ENCODE measurements at places on chromosomes 1 and 21.
A peak's percentile ranks its signal among the peaks of the same experiment; 100 is the strongest.

DNA sequence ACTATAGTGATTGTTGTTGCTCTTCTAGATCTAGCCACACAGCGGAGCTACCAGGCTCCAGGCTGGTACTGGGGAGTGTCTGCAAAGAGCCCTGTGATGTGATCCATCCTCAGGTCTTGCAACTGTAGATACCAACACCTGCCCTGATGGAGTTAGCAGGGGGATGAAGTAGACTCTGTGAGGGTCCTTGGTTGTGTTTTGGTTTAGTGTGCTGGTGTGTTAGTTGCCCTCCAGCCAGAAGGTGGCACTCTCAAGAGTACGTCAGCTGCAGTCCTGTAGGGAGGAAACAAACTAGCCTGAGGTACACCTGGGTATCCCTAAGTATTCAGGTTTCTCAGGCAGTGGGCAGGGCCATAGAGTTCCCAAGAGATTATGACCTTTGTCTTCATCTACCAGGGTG lies 81.2 kb upstream of the TMPRSS2 start:
- no peak for DNase-seq

DNA sequence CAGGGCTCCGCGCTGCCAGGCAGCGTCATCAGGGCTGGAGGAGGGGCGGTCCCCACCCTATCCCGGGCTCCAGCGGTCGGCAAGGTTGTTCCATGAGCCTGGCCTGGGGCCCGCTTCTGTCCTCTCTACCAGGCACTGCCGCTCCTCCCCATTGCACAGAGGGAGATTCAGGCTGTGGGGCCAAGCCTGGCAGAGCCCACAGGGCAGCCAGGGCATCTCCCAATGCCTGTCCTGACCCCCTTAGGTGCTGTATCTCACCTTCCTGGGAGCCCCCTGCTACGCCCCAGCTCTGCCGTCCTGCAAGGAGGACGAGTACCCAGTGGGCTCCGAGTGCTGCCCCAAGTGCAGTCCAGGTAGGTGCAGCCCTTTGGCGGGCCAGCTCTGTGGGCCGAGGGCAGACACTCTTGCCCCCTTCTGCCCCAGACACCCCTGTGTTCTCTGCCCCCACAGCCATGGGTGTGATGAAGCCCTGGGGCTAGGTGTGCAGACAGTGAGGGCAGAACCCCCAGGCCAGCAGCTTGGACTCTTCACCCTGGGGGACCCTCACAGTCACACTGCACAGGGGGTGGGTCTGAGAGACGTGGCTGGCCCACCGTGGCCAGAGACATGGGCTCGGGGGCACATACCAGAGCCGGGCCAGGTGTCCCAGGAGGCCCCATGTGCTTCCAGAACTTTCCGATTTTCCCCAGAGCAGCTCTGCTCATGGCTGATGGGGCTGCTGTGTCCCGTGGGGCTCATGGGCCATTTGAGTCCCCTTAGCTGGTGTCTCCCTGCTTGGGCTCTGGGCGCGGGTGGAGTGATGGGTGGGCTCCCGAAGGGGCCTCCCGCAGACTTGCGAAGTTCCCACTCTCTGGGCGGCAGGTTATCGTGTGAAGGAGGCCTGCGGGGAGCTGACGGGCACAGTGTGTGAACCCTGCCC lies 1.6 kb downstream of the TNFRSF14 start:
- DNase-seq = no peak

- no peak for DNase-seq
Observed at GRCh38 chr1:227140376-227140775, 177.9 kb downstream of the CDC42BPA start.

- DNase-seq = no peak
Observed at GRCh38 chr1:30371888-30372791, 351.2 kb downstream of the MATN1 start.

DNA sequence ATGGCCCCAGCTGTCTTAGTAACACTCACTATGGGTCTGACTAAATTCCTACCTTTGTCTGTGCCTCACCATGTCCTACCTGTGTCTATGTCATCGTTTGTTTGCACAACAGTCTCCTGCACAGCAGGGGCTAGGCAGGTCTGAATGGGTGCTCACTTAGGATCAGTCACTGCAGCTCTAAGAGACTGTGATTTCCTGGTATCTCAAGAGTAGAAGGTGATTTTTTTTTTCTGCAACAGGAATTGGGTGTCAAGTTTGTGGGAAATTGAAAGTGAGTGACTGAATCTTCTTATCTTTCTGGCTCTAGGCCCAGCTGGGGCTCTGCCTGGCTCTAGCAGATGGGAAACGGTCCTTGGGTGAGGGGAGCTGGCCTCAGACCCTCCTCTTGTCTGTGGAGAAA lies 46.4 kb upstream of the TRABD2B start:
- peak; percentile 5 for DNase-seq

GRCh38 chr1:46437723-46438122 lies 43.6 kb downstream of the FAAH start:
- DNase-seq = peak; percentile 97

DNA sequence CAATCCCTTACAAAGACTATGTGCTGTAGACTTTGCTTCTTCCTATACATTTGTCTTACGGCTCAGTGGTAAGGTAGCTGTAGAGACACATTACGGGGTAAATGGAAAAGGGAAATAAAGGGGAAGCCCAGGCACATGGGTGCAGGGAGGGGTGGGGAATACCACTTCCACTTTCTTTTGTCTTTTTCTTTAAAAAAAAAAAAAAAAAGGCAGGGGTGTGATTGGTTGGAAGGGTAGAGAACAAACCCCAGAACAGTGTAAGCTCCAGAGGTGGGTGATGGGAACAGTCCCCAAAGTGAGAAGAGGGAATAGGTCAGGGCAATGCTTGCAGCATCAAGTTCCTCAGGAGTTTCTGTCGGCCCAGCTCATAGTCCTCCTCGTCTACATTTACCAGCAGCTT lies 3.9 kb downstream of the NIT1 start:
- DNase-seq = peak; percentile 33

DNA sequence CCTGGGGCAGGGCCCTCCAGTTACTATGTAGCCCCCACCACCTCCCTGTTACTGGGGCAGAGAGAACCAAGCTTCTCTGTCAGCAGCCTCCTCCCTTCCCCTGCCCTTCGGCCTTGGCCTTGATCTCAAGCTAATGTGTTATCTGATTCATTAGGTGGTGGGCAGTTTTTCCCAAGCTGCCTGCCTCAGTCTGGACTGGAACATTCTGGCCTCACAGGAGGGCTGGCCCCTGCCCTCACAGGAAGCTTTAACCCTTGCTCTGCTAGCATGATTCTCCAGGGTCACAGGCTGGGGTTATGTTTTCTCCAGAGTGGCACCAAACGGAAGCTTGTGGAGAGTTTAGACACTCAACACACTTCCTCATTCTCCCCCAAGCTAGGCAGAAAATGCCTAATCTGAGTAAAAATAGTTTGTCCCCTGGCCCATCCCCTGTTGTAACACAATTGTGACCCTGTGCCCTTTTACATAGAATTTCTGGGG lies 37.2 kb upstream of the SLC6A9 start:
- DNase-seq = peak; percentile 73

GRCh38 chr1:157288996-157289395 lies 150.8 kb upstream of the ETV3 start:
- peak; percentile 72 for DNase-seq

- DNase-seq = no peak
Observed at GRCh38 chr1:42935971-42936308, 22.7 kb downstream of the SLC2A1 start.

GRCh38 chr1:101285922-101286570 lies 49.2 kb downstream of the S1PR1 start:
- DNase-seq = no peak

GRCh38 chr1:91635763-91636162 lies 135.1 kb downstream of the CDC7 start:
- DNase-seq = no peak

DNA sequence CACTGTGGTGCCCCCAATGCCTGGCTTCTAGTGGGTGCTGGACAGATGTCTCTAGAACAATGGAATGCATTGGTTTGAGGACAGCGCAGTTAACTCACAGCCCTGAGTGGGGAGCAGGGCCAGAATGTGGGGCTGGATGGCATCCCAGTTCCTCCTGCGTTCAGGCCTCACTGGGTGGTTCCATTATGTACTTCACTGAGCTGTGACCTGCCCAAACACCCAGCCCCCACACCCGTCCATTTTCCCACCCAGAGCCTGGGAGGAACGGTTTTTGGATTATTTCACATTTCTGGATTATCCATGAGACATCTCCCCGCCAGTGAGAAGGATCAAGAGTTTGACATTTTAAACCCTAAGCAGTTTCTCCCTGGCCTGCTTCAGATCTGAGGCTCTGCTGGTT lies 55.3 kb upstream of the WASF2 start:
- no peak for DNase-seq

- no peak for DNase-seq
Observed at GRCh38 chr1:26168410-26169197, at the start of gene C1orf232. C1orf232 (minus strand) TSS chr1:26168963; CDS start chr1:26168499, 464 bp downstream.

DNA sequence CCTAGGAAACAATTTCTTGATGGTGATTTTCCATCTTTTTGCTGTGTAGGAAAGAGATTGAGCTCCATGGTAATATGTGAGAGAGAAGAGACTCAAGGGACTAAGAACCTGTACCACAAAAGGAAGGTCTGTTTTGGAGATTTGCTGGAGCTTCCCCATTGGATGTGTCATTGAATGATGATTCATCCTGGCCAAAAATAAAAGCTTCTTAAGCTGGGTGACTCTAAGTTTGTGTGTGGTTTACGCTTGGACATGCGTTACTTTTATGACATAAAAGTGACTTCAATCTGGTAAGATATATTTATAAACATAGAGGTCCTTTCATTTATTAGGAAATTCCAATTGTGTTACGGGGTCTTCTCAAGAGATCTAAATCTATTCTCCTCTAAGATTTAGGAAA lies 17.4 kb upstream of the IL19 start:
- DNase-seq = no peak

DNA sequence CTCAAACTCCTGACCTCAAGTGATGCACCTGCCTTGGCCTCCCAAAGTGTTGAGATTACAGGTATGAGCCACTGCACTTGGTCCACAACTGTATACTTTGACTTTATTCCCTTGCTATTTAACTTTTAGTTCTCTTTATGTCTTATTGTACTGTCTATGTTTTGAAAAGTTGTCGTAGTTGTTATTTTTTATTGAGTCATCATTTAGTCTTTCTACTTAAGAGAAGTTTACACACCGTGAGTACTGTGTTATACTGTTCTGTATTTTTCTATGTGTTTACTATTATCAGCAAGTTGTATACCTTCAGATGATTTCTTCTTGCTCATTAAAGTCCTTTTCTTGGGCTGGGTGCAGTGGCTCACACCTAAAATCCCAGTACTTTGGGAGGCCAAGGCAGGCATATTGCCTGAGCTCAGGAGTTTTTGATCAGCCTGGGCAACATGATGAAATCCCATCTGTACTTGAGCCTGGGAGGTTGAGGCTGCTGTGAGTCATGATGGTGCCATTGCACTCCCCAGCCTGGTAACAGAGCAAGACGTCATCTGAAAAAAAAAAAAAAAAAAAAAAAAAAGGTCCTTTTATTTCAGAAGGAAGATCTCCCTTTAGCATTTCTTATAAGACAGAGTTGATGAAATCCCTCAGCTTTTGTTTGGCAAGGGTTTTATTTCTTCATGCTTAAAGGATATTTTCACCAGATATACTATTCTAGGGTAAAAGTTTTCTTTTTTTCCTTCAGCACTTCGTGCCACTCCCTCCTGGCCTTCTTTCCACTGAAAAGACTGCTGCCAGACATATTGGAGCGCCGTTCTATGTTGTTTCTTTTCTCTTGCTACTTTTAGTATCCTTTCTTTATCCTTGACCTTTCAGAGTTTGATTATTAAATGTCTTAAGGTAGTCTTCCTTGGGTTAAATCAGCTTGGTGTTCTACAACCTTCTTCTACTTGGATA lies 47.6 kb downstream of the TNFSF18 start:
- no peak for DNase-seq

GRCh38 chr1:53345996-53346813 lies 18.3 kb upstream of the LRP8 start:
- no peak for DNase-seq

DNA sequence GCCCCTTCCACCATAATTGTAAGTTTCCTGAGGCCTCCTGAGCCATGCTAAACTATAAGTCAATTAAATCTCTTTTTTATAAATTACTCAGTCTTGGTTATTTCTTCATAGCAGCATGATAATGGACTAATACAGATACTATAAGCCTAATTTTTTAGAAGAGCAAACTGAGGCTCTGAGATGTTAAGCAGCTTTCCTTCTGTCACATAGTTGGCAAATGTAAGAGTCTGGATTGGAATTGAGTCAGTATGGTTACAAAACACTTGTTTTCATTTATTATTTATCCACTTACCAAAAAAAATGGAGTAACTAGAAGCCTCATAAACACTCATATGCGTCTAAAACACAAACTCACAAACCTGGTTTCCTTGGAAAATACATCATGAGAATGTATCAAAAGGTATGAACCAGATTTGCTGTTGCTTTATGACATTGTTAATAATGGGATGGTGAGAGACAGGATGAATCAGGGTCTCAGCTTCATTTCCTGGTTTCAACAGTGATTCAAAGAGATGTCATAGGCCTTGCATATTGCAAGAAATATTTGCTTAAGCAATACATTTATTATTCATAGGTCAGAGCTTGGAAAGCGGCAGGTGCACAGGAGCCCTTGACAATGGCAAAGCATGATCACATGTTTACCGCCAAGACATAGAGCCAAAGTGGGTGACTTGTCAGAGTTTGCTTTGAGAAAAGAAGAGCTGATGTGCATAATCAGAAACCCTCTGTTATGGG lies 221.5 kb downstream of the GRIK1 start:
- DNase-seq = no peak

DNA sequence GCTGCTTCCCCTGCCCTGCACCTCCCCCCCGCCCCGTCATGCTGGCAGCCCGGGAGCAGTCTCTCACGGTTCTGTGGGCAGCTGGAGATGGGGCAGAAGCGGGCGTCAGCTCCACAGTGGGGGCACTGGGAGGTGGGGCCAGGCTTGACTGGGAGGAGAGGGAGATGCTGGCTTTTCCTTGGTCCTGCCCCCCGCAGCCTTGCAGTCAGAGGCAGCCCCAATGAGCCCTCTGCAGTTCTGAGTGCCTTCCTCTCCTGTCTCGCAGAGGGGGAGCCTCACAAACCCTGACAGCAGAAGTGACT lies 21.7 kb downstream of the ARHGEF10L start:
- no peak for DNase-seq

- DNase-seq = peak; percentile 67
Observed at GRCh38 chr1:10152709-10153284, 57.6 kb upstream of the KIF1B start.

GRCh38 chr1:160610569-160611242 lies 31.4 kb upstream of the CD84 start:
- DNase-seq = no peak

DNA sequence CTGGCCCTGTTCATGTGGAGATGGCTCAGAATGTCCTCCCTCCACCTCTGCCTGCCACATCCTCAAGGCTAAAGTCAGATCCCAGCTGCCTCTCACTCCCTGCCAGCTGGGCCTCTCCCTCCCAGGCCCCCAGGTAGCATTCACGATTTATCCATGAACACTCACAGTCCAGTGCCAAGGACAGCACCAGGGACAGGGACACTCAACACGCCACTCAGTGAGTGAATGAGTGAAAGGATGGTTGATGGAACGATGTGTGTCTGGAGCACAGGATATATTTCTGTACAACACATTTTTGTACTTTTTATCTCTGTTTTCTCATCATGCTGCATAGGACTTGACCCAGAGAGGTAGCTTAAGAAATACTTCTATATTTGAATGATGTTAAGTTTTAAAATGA lies 10.1 kb downstream of the CYP4A11 start:
- no peak for DNase-seq

All from OCI-M1 (cell line).